ENCODE measurements at places on chromosomes 3 and 15.
A peak's percentile ranks its signal among the peaks of the same experiment; 100 is the strongest.

GRCh38 chr3:174640932-174641331, 218.2 kb upstream of the NAALADL2 start:
- no peaks in the 10 kb centered on the region for H3K27me3 ChIP-seq
- DNase-seq = no peak
- no peak overlapping the region for H3K4me3 ChIP-seq
- H3K27ac ChIP-seq = no peak overlapping the region

DNA sequence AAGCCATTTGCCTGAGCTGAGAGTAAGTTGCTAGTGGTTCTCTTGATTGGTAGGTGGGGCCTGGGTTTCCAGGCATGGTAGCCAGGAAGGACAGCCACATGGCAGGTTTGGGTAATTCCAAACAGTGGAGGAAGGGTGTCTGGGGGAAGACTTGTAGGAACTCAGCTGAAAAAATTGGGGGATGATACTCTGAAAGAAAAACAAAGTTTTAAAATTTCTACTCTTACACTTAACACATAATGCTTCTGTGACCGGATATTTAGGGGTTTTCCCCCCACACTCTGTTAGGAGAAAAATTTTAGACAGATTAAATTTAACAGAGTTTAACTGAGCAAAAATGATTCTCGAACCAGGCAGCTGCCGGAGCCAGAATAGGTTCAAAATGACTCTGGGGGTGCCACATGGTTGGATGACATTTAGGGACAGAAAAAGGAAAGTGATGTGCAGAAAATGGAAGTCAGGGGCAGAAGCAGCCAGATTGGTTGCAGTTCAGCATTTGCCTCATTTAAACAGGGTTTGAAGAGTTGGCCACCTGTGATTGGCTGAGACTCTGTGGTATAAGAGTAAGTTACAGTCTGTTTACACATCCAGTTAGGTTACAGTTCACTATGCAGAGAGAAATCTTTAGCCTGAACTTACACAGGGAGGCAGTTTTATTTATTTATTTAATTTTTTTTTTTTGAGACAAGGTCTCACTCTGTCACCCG, 8.1 kb downstream of the B2M start:
- no peaks in the 10 kb centered on the region for H3K27me3 ChIP-seq
- peak overlapping the region; percentile 99 for H3K27ac ChIP-seq
- peaks cover 94% of the 10 kb centered on the region for H3K4me1 ChIP-seq
- H3K4me3 ChIP-seq = no peak overlapping the region

DNA sequence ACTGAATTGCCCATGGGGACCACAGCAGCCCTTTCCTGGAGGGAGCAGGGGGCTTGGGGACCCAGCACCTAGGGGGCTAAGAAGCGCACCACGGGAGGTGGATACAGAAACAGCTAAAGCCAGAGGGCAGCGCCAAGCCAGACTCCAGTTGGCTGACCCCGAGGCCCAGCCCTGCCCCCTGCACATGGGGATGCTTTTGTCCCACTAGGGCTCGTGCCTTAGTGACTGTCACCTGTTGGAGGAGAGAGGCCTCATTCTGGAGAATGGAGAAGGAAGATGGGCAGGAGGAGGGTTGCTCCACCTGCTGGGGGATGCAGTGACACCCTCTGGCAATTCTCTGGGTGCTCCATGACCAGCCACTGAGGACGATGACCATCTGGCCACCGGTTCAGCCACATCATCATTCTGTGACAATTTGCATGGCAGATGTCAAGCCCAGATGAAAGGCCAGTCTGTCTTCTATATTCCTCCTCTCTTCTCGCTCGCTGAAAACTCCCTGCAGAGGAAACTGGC, 167.8 kb upstream of the TLE3 start:
- H3K27ac ChIP-seq = no peak overlapping the region
- peaks cover 2% of the 10 kb centered on the region for H3K4me1 ChIP-seq
- no peak overlapping the region for H3K4me3 ChIP-seq
- H3K36me3 ChIP-seq = no peaks in the 10 kb centered on the region
- no peak for DNase-seq

GRCh38 chr3:29757054-29757777, 476.3 kb downstream of the RBMS3 start:
- no peak overlapping the region for H3K27ac ChIP-seq
- H3K4me3 ChIP-seq = no peak overlapping the region
- no peak for DNase-seq
- H3K4me1 ChIP-seq = no peaks in the 10 kb centered on the region

GRCh38 chr3:169354774-169355501, 308.6 kb downstream of the MECOM start:
- H3K4me3 ChIP-seq = no peak overlapping the region
- DNase-seq = no peak
- no peaks in the 10 kb centered on the region for H3K36me3 ChIP-seq
- no peaks in the 10 kb centered on the region for H3K4me1 ChIP-seq
- no peaks in the 10 kb centered on the region for H3K27me3 ChIP-seq

GRCh38 chr3:86047161-86047560, 943.8 kb downstream of the VGLL3 start:
- H3K27me3 ChIP-seq = no peaks in the 10 kb centered on the region
- DNase-seq = no peak
- no peaks in the 10 kb centered on the region for H3K36me3 ChIP-seq

DNA sequence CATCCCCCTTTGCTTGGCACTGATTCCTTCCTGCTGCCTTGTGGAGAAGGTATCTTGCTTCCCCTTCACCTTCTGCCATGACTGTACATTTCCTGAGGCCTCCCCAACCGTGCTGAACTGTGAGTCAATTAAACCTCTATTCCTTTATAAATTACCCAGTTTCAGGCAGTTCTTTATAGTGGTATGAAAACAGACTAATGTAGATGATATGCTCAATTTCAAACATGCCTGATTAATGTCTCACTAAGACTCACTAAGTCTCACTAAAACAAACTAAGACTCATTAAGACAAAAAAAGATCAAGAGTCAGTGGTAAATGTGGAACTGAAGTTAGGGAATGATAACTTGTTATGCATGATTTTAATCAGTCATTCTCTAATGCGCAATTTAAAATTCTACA, 606.6 kb downstream of the RBMS3 start:
- H3K36me3 ChIP-seq = no peaks in the 10 kb centered on the region
- no peaks in the 10 kb centered on the region for H3K4me1 ChIP-seq
- H3K27ac ChIP-seq = no peak overlapping the region
- DNase-seq = no peak

All from CD4-positive, alpha-beta memory T cell (primary cell).